ENCODE measurements at places on chromosomes 11 and 22. TPM values are rescaled to one million over a fixed set of nuclear protein-coding genes. Genes with fewer than 3 reads are reported as not detected.

DNA sequence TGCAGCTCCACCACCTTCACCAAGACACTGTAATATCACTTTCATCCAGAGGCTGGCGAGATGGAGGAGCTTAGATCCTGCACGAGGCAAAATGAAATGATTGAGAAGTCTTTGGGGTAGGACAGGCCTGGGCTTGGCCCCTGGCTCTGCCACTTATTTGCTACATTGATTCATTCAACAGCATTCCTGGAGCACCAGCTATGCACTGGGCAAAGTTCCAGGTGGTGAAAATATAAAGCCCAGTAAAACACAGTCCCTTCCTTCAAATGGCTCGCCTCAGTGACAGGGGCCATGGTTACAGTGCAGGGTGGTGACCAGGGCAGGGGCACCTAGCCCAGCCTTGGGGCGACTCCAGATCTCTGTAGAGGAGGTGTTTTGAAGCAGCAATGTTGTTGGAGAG lies 19.7 kb downstream of the ALX4 start:
- H3K27ac ChIP-seq, result no peak overlapping the region
- no peaks in the 10 kb centered on the region for H3K27me3 ChIP-seq
- no peaks in the 10 kb centered on the region for H3K36me3 ChIP-seq
- DNase-seq, result no peak
- H3K4me1 ChIP-seq, result peaks cover 5% of the 10 kb centered on the region
- no peak overlapping the region for H3K4me3 ChIP-seq

DNA sequence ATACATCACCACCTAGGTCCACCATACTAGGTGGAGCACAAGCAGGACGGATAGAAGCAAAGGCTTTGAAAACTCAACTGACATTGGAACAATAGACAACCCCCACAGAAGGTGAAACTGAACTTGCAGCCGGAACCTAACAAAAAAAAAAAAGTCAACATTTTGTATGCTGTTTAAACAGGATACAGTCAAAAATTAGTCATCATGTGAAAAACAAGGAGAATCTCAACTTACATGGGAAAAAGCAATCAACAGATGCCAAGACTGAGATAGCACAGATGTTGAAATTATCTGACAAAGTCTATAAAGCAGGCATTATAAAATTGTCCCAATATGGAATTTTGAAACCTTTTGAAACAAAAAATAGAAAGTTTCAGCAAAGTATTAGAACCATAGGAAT lies 123.8 kb downstream of the RAB38 start:
- no peaks in the 10 kb centered on the region for H3K36me3 ChIP-seq
- DNase-seq, result no peak
- peaks cover 14% of the 10 kb centered on the region for H3K4me1 ChIP-seq
- H3K27ac ChIP-seq, result no peak overlapping the region
- H3K4me3 ChIP-seq, result no peak overlapping the region

GRCh38 chr11:45400591-45400990 lies 114.5 kb upstream of the SYT13 start:
- H3K4me1 ChIP-seq, result peaks cover 19% of the 10 kb centered on the region
- H3K36me3 ChIP-seq, result no peaks in the 10 kb centered on the region
- no peaks in the 10 kb centered on the region for H3K27me3 ChIP-seq
- no peak for DNase-seq

DNA sequence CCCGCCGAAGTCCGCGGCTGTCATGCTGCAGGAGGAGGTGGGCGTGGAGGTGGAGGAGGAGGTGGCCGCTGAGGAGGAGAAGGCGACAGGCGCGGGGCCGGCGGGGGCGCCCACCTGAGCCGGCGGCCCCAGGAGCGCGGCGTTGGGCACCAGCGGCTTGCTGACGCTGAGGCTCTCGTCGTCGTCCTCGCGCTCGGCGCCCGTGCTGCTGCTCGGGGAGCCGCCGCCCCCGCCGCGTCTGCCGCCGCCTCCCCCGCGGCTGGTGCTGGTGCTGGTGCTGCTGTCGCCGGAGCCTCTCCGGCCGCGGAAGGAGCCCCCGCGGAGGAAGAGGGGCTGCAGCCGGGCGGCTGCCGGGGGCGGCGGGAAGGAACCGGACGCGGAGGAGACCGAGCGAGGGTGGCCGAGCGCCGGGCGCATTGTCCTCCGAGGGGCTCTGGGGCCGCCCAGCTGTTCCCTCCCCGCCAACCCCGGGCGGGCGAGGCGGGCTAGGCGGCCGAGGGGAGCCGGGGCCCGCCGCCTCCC lies 388 bp downstream of the TMEM121B start:
- peaks cover 25% of the 10 kb centered on the region for H3K4me1 ChIP-seq
- peaks cover 3% of the 10 kb centered on the region for H3K27me3 ChIP-seq
- no peak overlapping the region for H3K27ac ChIP-seq
- H3K36me3 ChIP-seq, result no peaks in the 10 kb centered on the region
- peak; percentile 36 for DNase-seq

DNA sequence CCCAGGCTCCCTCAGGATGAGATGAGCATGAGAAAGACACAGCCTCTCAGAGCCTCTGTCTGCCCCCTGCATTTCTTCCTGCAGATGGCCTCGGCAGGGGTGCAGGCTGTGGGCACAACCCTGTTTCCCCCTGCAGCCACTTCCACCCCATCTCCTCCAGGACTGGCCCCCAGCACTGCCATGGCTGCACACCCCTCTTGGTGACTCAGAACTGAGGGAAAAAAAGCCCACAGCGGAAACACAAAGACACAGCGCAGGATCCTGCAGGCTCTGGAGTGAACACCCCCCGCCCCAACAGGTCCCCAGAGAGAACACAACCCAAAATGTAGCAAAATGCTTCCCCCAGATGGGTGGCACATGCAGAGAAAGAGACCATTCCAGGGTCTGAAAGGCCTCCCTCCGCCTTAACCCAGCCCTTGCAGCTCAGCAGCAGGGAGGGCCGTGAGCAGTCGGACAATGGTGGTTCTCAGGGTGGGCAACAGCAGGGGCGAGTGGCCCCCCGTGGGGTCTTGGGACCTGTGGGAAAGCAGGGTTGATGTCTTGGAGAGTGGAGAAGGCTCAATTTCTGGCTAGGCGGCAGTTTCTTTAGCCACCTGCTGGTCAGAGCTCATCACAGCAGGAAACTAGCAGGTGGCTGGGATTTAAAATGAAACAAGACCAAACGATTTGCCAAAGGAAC lies 8.0 kb downstream of the TUBGCP6 start:
- no peak for DNase-seq
- H3K4me1 ChIP-seq, result no peaks in the 10 kb centered on the region
- H3K4me3 ChIP-seq, result no peak overlapping the region
- no peak overlapping the region for H3K27ac ChIP-seq
- peaks cover 12% of the 10 kb centered on the region for H3K36me3 ChIP-seq

DNA sequence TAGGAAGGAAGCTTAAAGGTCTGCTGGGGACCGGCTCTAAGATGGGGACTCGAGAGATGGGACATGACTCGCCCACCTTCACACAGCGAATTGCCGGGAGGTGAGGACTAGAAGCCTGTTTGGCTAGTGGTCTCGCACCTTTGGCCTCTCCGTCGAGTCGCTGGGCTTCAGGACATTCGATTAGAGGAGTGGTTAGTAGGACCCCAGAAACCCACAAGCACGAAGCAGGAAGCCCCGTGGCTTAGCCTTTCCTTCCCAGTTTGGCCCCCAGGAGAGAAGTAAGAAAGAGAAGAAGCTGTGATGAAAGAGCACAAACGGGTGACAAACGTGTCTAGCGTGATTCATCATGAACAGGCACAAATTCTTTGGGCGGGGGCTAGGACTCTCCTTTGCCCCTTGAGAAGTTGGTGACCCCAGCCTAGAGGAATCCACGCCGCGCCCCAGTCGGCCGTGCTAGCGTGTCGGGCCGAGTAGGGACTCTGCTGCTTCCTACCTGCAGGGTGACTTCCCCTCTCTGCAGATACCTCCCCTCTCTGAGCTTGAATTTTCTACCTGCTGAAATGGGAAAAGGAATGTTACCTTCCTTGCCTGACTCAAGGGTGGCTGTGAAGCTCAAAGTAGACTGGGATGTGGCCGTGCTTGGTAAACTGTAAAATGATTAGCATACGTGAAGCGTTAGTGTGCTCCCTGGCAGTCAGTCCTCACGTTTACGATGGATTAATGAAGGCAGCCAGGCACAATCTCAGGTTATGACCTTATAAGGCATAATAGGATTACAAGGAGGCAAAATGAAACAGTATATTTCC lies 1.1 kb upstream of the ADM start:
- H3K27ac ChIP-seq, result peak overlapping the region; percentile 50
- H3K4me3 ChIP-seq, result peak overlapping the region; percentile 97
- H3K27me3 ChIP-seq, result peaks cover 55% of the 10 kb centered on the region

DNA sequence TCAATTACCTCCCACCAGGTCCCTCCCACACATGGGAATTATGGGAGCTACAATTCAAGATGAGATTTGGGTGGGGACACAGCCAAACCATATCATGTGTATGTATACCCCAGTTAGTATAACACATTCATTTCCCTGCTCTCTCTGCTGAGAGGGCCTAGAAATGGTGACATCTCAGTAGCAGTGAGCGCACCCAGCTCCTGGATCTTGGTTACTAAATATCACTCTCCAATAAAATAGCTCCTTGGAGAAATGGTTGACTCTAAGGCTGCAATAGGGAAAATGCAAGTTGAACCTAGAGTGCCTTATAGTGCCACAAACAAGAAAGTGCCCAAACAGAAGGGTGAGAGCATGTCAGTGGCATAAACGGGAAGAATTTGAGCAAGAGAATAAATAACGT lies 59.6 kb downstream of the ARHGEF12 start:
- DNase-seq, result no peak
- peaks cover 37% of the 10 kb centered on the region for H3K4me1 ChIP-seq
- peaks cover 10% of the 10 kb centered on the region for H3K36me3 ChIP-seq

Gene SLC22A6
- not detected for total RNA-seq

Gene NOX4
- total RNA-seq, result 1.1 TPM

Gene IGSF22
- 0.52 TPM for total RNA-seq

Gene DDX25
- 20.5 TPM for total RNA-seq

Gene FZD4
- total RNA-seq, result 9.8 TPM
